Renal cortex interstitium (tissue), 15 donors: ENCODE measurements at places on chromosomes 13 and 19. TPM values are rescaled to one million over a fixed set of nuclear protein-coding genes. Genes with fewer than 3 reads are reported as not detected.

- no peak for DNase-seq
These were observed 650.8 kb upstream of the GPC6 start for GRCh38 chr13:92575777-92576176.

Gene MEIS3
- polyA plus RNA-seq, result 15.0 TPM

GRCh38 chr13:52750713-52751112, 11.1 kb upstream of the CNMD start:
- DNase-seq, result no peak

GRCh38 chr19:2629491-2630351, 72.8 kb downstream of the GNG7 start:
- DNase-seq, result no peak

- DNase-seq, result no peak
These were observed 21.5 kb downstream of the ELL start for GRCh38 chr19:18500376-18500775.

GRCh38 chr13:84870190-84870589, 929.0 kb downstream of the SLITRK6 start:
- no peak for DNase-seq

Gene FFAR1
- polyA plus RNA-seq, result 0.53 TPM

GRCh38 chr13:48161530-48162179, 66.8 kb upstream of the MED4 start:
- DNase-seq, result no peak

Gene PRODH2
- polyA plus RNA-seq, result 42.4 TPM

Gene CAMSAP3
- polyA plus RNA-seq, result 16.4 TPM

Gene NLRP4
- not detected for polyA plus RNA-seq

- no peak for DNase-seq
These were observed 167.6 kb downstream of the PTPRS start for GRCh38 chr19:5172859-5173630.

DNA sequence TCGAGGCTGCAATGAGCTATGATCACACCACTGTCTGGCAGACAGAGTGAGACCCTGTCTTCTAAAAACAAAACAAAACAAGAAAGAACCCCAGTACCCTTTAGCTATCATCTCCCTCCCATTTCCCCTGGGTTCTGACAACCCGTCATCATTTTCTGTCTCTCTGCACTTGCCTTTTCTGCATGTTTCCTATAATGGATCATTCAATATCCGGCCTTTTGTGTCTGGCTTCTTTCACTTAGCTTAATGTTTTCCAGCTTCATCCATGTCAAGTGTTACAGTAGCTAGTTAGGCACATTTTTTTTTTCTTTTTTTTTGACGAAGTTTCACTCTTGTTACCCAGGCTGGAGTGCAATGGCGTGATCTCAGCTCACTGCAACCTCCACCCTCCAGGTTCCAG, 16.5 kb downstream of the AP2S1 start:
- no peak for DNase-seq

- no peak for DNase-seq
These were observed 1.4 kb upstream of the VSTM2B start for GRCh38 chr19:29524201-29524911.

Gene ZGLP1
- 9.7 TPM for polyA plus RNA-seq

Gene CD177
- 0.15 TPM for polyA plus RNA-seq

Gene CYP4F12
- polyA plus RNA-seq, result not detected

- DNase-seq, result no peak
These were observed 552.5 kb downstream of the FGF9 start for GRCh38 chr13:22223411-22223810.

DNA sequence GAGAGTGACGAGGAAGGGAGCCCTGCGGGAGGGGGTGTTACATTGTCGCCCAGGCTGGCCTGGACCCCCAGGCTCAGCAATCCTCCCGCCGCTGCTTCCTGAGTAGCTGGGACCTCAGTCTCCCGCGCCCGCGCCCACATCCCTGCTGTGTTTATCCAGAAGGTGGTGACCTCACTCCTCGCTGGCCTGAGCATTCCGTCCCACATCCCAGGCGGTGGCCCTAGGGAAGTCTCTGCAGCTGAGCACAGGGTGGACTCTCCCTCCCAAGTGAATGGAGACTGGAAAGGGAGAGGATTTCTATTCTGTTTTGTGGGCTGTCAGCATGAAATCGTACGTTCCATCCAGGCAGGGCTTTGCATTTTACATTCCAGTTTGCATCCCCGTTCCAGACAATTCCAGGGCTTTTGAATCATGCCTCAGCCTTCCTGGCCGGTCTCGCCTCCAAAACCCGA, 401 bp upstream of the ZNF765 start:
- peak; percentile 26 for DNase-seq

DNA sequence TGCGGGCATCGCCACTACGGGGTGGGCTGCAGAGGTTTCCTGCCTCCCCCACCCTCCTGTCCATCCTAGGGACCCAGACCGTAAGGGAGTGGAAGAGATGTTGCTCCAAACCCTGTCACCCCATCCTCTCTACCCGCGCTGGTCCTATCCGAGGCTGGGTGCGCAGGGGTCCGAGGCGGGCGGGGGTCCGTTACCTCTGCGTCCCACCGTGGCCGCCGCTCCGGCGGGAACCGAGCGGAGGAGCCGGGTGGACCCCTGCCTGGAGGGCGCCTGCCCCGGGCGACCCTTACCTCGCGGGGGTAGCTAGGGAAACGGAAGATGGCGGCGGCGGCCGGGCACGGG, at the start of gene DGKH:
TSS of gene DGKH (plus strand) at position 307 of the 342 bp plus-strand sequence. CDS start 126 bp downstream, outside the sequence.
- DNase-seq, result no peak

Gene ZNF419
- polyA plus RNA-seq, result 20.3 TPM

Gene ZNF728
- 0.13 TPM for polyA plus RNA-seq
